ENCODE measurements at places on chromosomes 1 and 21.

DNA sequence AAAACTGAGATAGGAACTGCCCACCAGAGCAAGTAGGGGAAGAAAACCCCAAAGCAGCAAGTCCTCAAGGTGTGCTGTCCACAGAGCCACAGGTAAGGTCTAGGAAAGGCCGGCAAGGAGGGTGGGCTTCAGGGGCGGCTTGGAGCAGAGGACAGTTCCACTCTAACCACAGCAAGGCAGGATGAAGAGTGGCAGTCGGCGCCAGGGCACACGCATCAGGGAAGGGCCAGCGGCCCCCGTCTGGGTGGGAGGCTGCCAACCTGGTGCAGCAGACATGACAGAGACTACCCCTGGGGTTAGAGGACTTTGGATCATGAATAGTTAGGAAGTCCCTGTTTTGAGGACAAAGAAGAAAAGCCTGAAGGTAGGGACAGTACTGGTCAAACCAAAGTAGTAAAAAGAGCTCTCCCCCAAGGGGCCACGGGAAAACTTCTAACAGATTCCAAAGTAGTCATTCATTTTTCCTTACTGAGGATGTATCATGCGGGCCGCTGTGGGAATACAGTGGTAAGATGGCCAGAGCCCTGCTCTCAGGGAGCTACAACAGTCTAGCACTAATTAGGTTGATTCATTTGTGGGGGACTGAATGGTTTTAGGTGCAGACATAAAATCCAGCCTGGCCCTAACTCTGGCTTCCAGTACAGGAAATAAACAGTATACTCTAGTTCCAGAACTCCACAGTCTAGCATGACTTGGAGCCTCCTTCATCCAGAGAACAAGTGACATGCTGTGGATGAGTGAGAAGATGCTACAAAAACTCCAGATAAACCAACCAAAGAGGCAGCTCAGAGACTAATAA lies 3.5 kb upstream of the RAP1GAP start:
- DNase-seq, result no peak

- DNase-seq, result no peak
Observed at GRCh38 chr1:192235127-192235526, 76.9 kb downstream of the RGS18 start.

GRCh38 chr1:201487742-201488141 lies 18.8 kb upstream of the PHLDA3 start:
- no peak for DNase-seq

GRCh38 chr1:77958850-77959249 lies 20.0 kb downstream of the FUBP1 start:
- no peak for DNase-seq

GRCh38 chr1:245201827-245202226 lies 47.0 kb downstream of the KIF26B start:
- DNase-seq, result no peak

- DNase-seq, result no peak
Observed at GRCh38 chr1:11058595-11059154, 1.1 kb downstream of the SRM start.

- DNase-seq, result no peak
Observed at GRCh38 chr1:5331101-5331500, 661.1 kb downstream of the NPHP4 start.

DNA sequence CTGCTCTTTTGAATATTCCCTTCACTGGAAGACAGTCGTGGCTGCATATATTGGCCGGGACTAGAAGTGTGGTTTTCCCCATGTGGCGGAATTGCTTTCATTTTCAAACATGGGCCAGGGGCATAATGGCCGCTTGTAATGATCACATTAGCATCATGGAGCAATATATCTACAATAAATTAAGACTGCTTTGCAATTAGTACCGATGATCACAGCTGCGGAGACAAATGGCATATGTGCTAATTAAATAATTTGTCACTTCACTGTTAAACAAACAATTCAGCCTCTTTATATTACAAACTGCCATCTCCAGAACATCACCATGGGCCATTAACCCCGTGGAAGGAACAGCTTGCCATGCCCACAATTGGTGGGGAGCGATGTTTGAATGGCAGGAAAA lies 68.2 kb upstream of the OLIG2 start:
- DNase-seq, result no peak

GRCh38 chr1:156086256-156086662 lies 4.0 kb upstream of the MEX3A start:
- no peak for DNase-seq

DNA sequence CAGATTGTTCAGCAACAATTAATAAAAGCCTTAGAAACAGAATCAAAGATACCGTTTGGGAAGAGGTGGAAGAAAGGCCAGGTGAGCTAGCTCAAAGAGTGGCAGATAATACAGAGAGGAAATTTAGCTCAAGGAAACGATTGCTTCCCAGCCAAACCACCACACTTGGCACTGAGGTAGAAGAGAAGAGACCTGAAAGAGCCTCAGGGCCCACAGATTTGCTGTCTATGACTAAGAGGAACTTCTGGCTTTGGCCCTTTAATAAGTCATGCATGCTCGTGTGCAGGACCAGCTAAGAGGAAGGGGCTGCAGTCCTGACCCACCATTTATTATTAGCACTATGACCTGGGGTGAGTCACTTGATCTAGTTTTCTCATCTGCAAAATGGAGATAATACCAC lies 72.8 kb upstream of the BCL10 start:
- DNase-seq, result no peak

DNA sequence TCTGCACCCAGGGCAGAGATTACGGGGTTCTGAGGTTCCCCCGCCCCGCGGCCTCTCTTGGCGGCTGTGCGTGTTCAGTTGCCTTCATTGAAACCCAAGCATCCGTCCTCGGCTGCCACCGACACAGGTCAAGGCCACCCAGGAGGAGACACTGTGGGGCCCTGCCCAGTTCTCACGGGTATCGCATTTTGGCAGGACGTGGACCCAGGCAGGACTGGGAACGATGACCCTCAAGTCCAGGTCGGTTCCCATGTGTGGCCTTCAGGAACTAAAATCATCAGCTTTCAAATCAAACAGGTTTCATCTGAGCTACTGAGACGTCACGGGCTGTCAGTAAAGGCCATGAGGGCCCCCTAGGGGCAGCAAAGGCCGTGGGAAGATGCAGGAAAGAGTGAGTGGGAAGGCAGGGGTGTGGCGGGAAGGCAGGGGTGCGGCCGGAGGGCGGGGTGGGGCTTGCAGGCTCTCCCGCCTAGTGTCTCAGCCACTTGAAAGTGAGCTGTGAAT lies 7.0 kb upstream of the C1orf174 start:
- no peak for DNase-seq

DNA sequence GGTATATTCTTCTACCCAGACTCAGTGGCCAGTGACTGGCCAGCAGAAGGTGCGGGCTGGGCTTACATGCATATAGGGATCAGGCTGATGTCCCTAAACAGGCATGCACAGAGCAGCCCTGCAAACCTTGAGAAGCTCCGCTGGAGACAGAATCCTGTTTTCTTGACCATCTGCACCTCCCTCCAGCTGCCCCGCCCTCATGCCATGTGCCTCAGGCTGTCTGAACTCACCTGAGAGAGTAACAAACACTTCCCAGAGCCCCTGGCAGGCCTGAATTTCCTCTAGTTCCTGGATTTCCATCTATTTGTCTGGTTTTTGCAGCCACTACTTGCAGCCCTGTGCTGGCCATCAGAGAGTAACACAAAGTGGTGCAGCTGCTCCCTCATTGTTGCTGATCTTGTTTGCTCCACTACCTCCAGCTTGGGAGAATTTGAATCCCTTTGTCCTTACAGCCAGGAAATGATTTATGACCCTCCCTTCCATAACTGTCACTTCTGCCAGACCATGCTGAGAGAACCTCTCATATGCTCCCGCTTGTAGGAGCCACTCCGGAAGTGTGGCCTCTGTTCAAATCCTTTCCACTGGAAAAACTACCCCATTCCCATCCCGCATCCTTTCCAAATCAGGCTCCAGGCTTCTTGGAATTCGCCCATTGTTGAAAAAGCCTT lies 113.6 kb downstream of the NMNAT2 start:
- DNase-seq, result peak; percentile 95

- DNase-seq, result no peak
Observed at GRCh38 chr1:65084066-65084465, 63.9 kb upstream of the AK4 start.

- DNase-seq, result peak; percentile 99
Observed at GRCh38 chr1:113811888-113812660, at the start of gene RSBN1. Gene RSBN1, minus strand, starts transcription at chr1:113812476. Its CDS starts 64 bp downstream, at chr1:113812412.

DNA sequence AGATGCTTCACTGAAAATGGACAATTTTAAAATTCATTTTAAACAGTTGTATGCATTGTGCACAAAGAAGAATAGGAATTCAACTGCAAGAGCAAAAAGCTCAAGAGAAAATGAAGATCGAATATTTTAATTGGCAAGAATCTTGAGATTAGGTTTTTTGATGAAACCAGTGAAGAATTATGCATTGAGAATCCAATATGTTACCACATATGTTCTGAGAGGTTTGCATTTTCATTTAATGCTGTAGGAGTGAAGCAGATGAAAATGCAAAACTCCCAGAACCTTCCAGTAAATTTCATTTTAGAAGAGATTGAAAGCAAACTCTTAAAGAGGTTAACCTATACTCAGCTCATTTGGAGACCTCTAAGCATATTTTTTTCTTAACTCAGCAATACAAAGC lies 298.0 kb downstream of the OLFM3 start:
- no peak for DNase-seq

DNA sequence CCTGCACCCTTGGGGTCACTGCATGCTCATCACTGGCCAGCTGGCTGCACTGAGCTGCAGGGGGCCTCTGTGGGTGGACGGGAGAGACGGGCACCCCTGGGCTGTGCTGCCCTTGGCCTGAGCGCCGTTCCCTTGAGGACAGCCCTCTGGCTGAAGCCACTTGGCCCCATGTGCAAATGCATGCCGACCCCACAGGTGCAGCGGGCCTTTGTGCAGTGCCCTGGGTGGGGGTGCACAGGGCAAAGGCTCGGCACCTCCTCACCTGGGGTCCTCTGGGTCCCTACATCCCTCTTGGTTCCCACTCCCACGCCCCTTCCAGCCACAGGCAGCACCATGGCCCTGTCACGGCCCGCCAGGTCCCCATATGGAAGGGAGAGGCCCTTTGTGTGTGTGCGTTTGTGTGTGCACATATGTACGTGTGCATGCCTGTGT lies 41.3 kb downstream of the COQ8A start:
- no peak for DNase-seq

GRCh38 chr1:167166690-167167075 lies 54.0 kb upstream of the POU2F1 start:
- DNase-seq, result no peak

DNA sequence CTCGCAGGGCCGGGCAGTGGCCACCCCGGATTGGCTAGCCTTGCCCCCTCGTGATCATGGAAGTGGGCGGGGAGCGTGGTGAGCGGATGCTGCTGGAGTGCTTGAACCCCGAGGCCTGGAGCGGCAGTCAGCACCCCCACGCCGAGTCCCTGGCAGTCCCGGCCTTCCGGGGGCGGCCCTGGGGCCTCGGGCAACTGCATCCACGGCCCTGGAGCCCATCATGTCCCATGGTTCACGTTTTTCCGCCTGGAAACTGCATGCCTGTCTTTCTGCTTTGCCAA lies 45.6 kb downstream of the CDC7 start:
- DNase-seq, result no peak

DNA sequence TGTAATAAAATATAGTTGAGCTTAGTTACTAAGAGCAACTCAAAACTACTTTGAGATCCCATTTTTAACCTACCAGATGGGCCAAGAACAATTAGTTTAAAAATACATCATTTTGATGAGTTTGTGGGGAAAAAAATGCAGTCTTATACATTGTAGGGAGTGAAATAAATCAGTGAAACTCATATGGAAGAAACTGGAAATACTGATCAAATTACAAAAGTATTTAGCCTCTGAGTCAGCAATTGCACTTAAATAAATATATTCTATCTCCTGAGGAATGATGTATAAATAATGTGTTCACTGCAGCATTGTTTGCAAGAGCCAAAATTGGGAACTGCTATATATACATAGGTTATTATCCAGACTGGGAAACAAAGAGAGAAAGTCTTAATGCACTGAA lies 4.6 kb upstream of the SMCP start:
- DNase-seq, result no peak

GRCh38 chr1:196527919-196528318 lies 80.3 kb downstream of the KCNT2 start:
- no peak for DNase-seq

DNA sequence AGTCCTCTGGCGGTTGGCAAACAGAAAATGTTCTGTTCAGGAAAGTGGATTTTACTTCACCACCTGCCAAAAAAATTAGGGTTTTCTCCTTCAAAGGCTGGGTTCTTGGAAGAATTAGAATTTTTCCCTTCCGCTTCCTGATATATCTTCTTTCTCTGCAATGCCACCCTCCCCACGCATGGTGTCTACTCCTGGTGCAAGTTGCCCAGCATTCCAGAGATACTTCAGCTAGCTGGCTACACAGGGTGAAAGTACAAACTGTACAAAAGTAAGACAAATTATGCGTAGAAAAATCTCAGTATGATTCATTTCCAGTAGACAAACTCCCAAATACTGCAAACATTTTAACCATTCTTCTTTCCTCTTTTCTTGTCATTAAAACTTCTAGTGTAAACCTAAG lies 430.1 kb upstream of the ESRRG start:
- no peak for DNase-seq

GRCh38 chr1:33443705-33444180 lies 12.8 kb upstream of the PHC2 start:
- DNase-seq, result no peak

GRCh38 chr1:230537456-230537855 lies 104.8 kb upstream of the COG2 start:
- no peak for DNase-seq

DNA sequence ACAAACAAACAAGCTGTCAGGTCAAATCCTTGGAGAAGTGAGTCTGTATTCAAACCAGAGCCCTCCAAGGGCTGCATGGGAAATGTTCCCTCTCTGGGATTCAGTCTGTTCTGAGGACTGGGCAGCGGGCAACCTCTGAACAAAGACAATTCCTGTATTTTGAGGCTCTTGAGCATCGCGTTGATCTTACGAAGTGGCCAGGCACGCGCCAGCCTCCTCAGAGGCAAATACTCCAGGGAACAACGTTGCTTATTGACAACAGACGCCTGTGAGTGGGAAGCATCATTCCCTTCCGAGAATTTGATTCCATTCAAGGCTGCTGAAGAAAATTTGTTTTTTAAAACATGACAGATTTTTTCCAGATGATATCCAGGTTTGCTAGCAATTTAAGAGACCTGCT lies 20.0 kb upstream of the TACSTD2 start:
- DNase-seq, result no peak

DNA sequence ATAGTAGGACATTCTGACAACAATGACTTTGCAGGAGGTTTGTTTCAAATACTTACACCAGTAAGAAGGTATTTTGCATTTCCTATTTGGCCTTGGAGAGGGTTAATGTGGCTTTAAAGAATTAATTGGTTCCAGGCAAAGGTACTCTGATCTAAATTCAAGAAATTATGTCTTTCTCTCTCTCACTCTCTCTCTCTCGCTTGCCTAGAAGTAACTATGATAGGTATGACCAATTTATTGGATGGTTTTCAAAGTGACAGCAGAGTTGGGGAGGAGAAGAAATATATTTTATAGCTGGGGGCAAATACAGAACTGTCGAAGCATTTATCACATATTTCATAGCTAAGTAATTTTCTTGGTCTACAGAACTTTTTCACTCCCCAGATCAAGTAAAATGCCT lies 116.0 kb downstream of the ATP6V1G3 start:
- DNase-seq, result no peak

- DNase-seq, result no peak
Observed at GRCh38 chr1:8222789-8223188, 95.1 kb upstream of the SLC45A1 start.
